ENCODE measurements at places on chromosomes 2 and 18.

- no peak for DNase-seq
Observed at GRCh38 chr2:181658444-181658843, 1.5 kb upstream of the CERKL start.

GRCh38 chr2:239484571-239485355 is 83.9 kb upstream of the HDAC4 start:
- DNase-seq = no peak

DNA sequence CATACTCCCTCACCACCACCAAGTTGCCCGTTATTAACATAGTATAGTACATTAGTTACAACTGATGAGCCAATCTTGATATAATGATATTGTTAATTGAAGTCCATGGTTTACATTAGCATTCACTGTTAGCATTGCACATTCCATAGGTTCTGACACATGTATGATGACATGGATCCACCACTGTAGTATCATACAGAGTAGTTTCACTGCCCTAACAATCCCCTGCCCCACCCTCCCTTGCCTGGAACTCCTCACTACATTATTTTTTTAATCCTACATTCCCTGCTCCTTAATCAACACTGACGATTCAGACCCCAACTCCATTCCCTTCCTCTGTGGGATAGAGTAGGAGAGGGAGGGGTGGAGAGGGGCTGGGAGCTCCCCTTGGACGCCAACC is 20.2 kb upstream of the ST3GAL5 start:
- DNase-seq = no peak

- no peak for DNase-seq
Observed at GRCh38 chr2:74399785-74400184, 19.7 kb upstream of the DCTN1 start.

GRCh38 chr2:46674488-46674887 is 195.1 kb downstream of the TMEM247 start:
- no peak for DNase-seq

GRCh38 chr2:1051075-1051474 is 100.4 kb downstream of the SNTG2 start:
- no peak for DNase-seq

GRCh38 chr2:81598453-81598852 is 1293.9 kb upstream of the LRRTM1 start:
- DNase-seq = no peak

GRCh38 chr2:234957834-234958135 is 6.0 kb downstream of the SH3BP4 start:
- no peak for DNase-seq

GRCh38 chr2:149597668-149598326 is 10.2 kb upstream of the MMADHC start:
- peak; percentile 20 for DNase-seq

- no peak for DNase-seq
Observed at GRCh38 chr2:120469426-120469825, 123.5 kb downstream of the INHBB start.

DNA sequence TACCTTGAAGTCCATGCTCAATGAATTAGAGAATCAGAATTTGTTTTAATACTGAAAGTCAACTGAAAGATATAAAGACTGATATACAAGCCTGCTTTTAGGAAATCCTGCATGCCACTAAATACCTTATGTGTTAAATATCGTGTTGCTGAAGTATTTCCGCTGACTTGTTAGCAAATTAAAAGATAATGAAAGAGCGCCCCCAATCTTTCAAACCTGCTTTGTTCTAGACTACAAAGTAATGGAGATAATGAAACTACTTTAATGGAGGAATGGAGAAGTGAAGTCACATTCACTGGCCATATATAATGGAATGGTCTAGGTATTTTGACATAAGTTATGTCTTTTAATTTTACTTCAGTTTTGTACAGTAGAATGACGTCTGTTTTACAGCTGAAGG is 95.7 kb downstream of the ASXL3 start:
- no peak for DNase-seq

- DNase-seq = no peak
Observed at GRCh38 chr2:17849275-17849674, 29.2 kb upstream of the KCNS3 start.

GRCh38 chr2:17878281-17879136 is at the start of gene KCNS3:
Gene KCNS3 (plus strand): TSS chr2:17878667. CDS start chr2:17931009, 52,342 bp downstream.
- DNase-seq = no peak

DNA sequence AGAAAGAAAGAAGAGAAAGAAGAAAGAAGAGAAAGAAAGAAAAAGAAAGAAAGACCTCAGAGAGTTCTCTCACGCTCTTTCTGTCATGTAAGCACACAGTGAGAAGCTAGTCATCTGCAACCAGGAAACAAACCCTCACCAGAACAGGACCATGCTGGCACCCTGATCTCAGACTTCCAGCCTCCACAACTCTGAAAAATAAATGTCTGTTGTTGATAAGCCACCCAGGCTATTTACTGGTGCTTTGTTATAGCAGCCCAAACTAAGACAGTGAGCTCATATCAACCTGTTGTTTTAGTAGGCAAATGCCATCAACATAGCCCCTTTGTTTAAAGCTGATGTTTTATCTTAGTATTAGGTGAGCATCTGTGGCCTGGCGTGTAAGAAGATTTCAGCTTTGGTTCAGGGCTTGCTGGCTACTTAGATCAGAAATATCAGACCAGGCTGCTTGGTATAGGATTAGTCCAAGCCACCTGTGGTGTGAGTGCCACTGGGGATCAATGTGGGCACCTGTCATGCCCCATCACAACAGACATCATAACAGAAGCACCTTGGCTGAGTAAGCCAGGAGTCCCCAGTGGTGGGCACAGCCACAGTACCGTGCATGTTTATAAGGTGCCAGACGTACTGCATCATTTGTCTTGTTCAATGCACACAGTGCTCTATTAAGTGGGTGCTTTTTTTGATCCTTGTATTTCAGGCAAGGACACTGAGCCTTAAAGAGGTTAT is 94.4 kb downstream of the LBH start:
- DNase-seq = no peak

DNA sequence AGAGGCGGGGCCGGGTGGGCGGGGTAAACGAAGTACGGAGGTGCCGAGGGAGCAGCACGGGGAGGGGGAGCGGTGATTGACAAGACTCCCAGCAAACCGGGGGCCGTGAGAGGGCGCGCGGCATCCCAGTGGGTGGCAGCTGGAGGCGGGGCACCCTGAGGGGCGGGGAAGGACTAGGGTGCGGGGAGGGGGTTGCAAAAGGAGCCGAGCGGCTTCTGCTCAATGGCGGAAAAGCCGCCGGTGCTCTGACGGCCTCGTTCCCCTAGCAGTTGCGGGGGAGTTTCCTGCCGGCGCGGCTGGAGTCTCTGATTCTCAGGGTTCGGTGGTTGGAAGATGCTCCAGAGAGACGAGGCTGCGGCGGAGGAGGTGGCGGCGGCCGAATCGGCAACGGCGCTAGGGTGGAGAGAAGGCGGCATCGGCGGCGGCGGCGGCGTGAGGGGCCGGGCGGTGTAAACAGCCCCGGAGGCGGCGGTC is at the start of gene PPM1B:
PPM1B (plus strand) TSS at position 195 of the 474 bp plus-strand sequence. CDS start 32,325 bp downstream, outside the sequence.
- DNase-seq = peak; percentile 100

GRCh38 chr2:145851730-145852129 is 1331.8 kb upstream of the ZEB2 start:
- no peak for DNase-seq

GRCh38 chr2:171386627-171387026 is 47.2 kb downstream of the METTL8 start:
- no peak for DNase-seq

- no peak for DNase-seq
Observed at GRCh38 chr18:63550068-63550467, 7.9 kb downstream of the SERPINB12 start.

DNA sequence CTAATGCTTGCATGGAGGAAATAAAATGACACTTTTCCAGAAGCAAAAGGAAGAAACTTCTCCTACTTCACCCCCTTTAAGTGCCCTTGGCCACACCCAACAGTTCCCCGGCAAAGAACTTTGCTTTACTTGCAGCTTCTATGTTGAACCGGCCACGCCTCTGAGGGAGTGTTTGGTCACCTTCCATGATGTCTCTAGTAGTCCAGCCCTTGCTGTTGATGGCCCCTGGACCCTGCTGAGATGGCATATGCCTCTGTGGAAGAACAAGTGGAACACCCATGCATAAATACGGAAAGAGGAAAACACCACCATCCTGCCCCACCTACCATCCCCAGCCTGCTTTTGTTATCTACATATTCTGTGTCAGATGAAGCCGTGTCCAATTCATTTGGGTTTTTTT is 218.3 kb upstream of the POU3F3 start:
- DNase-seq = no peak

- DNase-seq = no peak
Observed at GRCh38 chr2:172282944-172283343, 144.4 kb upstream of the ITGA6 start.

DNA sequence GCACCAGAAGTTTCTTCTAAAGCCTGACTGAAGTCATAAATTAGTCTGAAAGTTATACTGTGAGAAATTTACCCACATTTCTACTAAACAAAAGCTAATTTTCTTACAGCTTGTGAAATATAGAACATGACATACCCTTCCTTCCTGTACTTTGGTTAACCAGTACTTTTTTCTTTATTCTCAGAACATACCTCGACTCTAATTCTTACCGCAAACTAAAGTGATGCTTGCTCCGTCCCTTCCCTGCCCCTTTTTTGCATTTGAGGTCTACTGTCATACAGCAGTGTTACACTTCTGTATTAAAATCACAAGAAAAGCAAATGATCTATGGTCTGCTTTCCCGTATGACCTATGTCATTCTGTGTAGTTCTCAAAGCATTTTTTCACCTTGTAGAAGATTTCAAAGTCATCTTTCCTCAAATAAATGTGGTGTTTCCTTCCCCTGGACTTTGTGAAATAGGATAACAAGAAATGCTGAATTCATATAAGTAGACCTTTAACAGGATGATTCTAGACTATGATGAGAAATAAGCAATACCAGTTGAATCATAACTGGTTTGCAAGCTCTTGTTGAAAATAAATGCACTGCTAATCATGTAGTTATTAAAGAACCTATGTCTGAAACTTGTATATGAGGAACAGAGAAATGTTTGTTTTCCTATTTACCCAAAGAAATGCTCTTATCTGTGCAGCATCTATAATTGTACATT is 30.4 kb downstream of the CYTIP start:
- DNase-seq = peak; percentile 31

DNA sequence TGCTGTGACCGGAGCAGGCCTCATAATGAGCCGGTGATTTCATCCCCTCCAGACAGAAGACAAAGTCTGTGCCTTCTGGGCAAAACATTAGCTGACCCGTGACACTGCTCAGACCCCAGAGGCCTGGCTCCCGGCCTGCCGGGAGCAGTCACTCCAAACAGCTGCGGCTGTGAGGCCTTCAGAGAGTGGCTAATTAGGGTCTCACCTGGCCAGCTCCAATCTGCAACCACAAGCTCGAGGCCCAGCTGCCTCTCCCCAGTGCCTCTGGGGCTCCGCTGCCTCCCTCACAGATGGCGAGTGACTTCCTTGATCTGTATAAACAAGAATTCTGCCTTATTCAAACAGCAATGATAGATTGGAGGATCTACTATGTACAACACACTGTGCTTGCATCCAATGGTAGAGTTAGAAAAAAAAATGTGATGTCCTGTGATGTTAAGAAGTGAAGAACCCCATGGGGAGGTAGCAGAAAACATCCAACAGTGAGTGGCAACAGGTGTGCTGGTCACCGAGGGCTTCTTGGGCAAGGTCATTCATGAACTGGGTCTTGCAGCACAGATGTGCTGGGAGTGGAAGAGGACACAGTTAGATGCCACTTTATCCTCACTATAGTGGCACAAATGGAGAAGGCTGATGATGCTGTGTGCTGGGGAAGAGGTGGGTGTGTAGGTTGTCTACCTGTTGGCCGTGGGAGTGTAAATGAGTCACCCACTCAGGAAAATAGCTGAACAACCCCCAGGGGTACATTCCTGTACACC is 98.2 kb upstream of the ASAP2 start:
- no peak for DNase-seq

Data from T follicular helper cell (primary cell).